ENCODE measurements at places on chromosomes 1 and 21.

GRCh38 chr1:32249831-32250525 is 1.1 kb upstream of the LCK start:
- DNase-seq = peak; percentile 72

- no peak for DNase-seq
Observed at GRCh38 chr1:185733818-185734735, at the start of gene HMCN1. HMCN1 (plus strand) TSS chr1:185734391; CDS start chr1:185734780, 389 bp downstream.

DNA sequence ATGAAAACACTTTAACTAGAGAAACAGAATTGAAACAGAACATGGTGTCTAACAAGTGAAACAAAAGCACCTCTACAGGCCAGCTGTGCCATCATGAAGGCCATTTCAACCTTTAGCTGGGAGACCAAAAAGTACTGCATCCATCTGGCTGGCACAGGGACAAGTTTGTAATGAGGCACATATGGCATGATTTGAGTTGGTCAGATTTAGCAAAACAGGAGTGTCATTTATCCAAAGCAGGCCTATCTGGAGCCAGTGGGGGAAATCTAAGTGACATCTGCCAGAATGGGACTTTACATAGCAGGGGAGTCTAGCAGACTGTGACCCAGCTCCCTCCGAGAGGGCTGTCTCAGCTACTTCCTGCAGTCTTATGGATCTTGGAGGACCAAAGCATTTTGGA is 51.9 kb downstream of the DNTTIP2 start:
- DNase-seq = no peak

DNA sequence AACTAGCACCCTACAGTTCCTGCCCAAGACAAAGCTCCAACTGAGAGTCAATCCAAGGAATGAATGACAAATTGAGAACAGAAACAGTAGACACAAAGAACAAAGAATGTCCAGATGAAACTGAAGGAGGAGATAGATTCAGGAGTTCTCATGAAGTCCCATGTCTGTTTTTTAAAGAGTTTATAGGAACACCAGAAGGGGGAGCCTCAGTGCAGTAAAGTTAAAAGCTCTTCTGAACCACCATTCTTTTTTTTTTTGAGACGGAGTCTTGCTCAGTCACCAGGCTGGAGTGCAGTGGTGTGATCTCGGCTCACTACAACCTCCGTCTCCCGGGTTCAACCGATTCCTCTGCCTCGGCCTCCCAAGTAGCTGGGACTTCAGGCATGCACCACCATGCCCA is 323.6 kb downstream of the MRPL39 start:
- DNase-seq = no peak

DNA sequence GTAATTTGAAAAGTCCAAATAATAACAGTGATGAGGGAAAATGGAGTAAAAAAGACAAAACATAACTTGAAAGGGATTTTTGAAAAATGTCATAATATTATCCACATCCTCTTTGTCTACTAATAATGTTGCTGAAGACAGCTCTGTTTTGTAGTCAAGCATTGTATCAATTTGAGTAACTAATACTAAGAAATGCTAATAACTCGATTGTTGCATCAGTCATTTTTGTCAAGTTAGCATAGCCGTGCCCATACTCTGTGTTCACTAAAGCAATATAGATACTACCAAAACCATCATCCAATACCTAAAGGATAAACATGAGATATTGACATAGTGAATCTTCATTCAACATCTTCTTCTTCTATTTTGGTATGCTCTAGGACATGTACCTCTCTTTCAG is 17.3 kb downstream of the PDC start:
- DNase-seq = no peak

- DNase-seq = no peak
Observed at GRCh38 chr1:13766592-13767564, 66.9 kb downstream of the PRDM2 start.

DNA sequence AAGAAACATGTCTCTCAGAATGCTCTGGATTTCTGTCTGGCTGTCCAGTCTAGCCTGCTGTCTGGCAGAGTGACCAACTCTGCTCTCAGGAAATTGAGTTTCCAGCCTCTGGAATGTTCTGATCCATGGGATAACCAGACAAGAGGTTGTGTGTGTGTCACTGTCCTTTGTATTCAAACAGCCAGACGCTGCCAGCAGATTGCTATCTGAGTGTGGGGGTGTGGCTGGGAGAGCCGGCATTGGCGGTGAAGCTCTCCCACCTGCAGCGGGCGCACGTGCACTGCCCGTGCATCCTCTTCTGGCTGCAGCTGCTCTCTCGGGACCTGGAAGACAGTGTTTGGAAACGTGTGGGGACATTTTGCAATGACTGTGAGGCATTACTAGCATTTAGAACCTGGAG is 26.1 kb downstream of the PKP1 start:
- peak; percentile 35 for DNase-seq
